Esophagus muscularis mucosa (tissue), 4 donors: ENCODE measurements at places on chromosomes 4 and X.

DNA sequence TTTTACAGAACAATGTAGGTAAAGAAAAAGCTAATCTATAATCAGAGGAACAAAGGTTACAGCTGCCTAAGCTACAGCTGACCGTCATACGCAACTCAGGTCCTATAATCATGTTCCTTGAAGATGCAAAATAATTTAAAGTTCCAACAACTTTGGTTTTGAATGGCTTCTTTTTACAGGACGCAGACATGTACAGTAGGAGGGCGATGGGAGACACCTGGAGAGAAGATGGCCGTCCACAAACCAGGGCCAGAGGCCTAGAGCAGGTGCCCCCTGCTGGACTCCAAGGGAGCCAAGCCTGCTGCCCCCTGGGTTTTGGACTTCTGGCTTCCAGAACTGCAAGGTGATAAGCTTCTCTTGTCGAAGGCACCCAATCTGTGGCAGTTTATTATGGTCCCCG is 10.6 kb downstream of the HGFAC start:
- DNase-seq, result no peak

DNA sequence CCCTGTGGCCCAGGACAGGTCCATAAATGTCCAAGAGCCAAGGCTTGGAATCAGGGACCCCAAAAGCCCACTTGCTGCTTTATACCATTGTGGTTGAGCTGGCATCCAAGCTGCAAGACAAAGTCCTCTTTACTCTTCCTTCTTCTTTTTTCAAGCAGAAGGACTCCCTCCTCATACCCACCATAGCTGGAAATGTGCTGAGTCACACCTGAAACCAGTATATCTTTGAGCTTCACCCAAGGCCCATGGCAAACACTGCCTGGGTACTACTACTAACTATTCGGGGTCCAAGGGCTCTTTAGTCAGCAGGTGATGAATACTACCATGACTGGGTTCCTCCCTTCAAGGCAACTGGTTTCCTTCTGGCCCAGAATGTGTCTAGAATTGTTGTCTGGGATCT is 37.3 kb upstream of the NMU start:
- no peak for DNase-seq

- DNase-seq, result no peak
Measured at GRCh38 chrX:9927698-9928482, 39.3 kb upstream of the CLDN34 start.

GRCh38 chr4:94516067-94516466 is 64.3 kb downstream of the PDLIM5 start:
- no peak for DNase-seq

- DNase-seq, result no peak
Measured at GRCh38 chr4:171676555-171677215, 136.5 kb upstream of the GALNTL6 start.

GRCh38 chrX:136747003-136747986 is 33.4 kb downstream of the ARHGEF6 start:
- DNase-seq, result no peak

DNA sequence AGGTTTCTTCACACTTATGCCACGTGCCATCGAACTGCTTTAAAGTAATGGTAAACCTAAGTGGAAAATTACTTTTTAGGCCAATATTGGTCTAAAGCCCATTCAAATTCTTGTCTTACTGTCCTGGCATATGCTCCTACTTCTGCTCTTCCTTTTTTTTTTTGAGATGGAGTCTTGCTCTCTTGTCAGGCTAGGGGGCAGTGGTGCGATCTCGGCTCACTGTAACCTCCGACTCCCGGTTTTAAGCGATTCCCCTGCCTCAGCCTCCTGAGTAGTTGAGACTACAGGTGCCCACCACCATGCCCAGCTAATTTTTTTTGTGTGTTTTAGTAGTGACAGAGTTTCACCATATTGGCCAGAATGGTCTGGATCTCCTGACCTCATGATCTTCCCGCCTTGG is 129.0 kb upstream of the TECRL start:
- no peak for DNase-seq

DNA sequence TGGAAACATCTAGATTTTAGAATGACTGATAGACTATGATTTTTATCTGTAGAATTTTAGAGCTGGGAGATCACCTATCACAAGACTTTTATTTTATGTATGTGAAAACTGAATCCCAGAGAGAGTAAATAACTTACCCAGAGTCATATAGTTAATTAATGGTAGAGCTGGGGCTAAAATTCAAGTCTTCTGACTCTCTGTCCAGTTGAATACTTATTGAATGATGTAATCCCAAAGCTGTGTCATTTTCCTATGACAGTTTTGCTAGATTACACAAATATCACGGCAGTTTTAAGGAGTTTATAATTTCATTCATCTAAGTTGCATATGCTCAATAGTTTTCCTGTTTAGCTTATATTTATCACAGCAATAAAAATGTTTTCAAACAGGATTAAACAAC is 6.7 kb downstream of the NRK start:
- DNase-seq, result no peak

DNA sequence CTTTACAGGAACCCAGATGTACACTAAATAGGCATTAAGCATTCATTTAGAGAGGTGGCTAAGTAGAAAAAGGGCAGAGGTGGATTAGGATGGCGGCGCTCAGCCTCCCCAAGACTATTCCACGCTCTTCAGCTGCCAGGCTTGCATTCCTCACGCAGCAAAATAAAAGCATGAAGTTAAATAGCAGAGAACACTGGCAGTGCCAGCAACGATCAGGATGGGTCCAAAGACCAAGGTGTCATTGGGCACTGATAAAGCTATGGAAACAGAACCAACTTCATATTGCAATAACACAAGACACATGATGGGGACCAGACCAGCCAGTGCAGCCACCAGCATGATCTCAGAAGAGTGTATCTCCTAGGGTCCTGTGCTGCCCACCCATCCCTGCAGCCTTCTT is 42.0 kb downstream of the TMEM156 start:
- no peak for DNase-seq

DNA sequence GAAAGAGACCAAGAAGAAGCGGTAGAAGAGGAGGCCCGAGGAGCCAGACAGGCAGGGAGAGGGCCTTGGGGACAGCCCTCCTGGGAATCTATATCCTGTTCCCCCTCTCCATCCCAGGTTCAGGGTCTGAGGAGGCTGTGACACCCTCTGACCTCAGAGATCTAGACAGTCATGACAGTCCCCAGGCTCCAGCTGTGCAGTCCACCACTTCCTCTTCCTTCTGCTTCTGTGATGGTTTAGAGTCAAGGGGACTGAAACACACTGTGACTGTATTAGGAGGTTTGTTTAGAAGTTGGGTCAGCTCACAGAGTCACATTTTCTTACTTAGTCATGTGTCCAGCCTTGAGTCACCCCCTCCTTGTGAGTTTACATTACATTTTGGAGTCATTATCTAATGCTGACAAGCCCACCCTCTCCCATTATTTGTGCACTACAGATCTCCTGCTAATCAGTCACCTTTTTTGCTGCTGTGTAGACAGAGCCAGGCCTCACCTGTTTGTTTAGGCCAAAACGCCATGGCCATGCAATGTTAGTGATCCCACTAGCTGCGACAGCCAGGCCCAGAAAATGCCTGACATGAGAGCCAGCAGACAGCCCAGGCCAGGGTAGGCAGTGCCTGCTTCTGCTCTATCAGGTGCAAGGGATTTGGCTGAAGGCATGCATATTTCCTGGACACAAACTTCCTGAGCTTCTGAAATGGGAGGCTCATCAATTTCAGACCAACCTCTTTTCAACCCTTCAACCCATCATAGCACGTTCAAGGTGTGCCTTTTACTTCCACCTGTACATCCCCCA is 26.0 kb downstream of the MANBA start:
- peak; percentile 66 for DNase-seq

DNA sequence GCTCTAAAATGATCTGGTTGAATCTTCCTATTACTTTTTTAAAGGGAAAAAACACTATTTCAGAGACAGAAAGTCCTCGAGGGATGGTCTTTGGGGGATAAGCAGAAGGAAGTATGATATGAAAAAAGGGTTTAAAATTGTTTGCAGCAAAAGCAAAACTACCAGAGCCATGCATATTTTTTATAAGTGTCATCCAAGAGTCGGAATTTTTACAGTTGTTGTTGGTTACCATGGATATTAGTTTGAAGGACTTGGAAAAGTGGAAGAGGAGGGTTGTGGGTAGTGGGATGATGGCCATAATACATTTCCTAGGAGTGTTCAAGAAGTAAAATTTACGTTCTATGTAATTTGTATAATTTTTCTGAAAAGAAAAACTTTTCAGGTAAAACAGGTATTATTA is 134.4 kb downstream of the PCDH7 start:
- no peak for DNase-seq

DNA sequence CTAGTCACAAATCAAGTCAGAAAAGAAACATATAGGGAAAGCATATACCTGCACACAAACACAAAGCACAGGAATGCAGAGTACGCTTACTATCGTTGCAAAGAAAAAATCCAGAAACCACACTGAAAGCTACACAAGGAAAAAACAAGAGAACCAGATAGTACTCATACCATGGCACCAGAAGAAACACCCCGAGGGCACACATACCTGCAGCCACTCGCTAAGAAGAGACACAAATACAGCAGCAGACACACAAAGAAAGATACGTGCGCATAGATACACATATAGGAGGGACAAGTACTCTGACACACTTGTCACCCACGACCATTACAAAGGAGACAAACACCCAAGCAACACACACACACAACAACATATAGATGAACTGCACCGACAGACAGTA is 1.4 kb upstream of the SLC38A5 start:
- DNase-seq, result no peak

- DNase-seq, result no peak
Measured at GRCh38 chrX:22810876-22811275, 188.9 kb upstream of the DDX53 start.

GRCh38 chrX:31228909-31229308 is 157.1 kb upstream of the FTHL17 start:
- no peak for DNase-seq

- DNase-seq, result peak; percentile 50
Measured at GRCh38 chr4:139524062-139524631, 31.9 kb downstream of the SETD7 start.

GRCh38 chr4:7040765-7041164 is 2.4 kb upstream of the TADA2B start:
- no peak for DNase-seq

GRCh38 chr4:27278615-27279375 is 418.2 kb downstream of the STIM2 start:
- no peak for DNase-seq

GRCh38 chrX:4110964-4111363 is 397.5 kb upstream of the PRKX start:
- DNase-seq, result no peak

GRCh38 chrX:11311706-11312105 is 18.5 kb downstream of the AMELX start:
- no peak for DNase-seq

GRCh38 chr4:78363031-78363570 is 188.5 kb upstream of the ANXA3 start:
- DNase-seq, result no peak

DNA sequence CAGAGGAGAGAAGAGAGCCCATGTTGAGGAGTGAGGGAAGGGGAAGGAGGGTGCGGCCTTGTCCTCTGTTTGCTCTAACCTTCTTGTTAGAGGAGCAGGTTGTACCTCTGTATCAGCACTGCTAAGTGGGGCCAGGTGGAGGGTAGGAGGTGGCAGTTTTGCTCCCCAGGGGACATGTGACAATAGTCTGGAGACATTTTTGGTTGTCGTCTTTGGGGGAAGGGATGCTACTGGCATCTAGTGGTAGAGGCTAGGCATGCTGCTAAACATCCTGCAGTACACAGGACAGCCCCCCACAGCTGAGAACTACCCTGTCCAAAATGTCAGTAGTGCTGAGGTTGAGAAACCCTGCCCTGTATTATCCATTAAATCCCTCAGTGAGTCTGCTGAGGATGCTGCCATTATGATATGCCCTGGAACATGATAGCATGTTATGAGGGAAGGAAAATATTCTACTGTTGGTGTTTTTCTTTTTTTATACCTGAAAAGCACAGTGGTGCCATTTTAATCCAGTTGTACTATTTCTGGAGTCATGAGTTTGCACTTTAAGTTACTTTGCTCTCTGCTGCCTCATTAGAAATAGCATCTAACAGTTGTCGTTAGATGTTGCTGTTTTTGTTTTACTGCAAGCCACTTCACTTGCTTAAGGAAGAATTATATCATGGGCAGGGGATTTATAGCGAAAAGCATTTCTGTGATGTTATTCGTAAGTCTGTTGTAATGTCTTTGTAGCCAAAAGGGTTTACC is 90.6 kb downstream of the LRP2BP start:
- no peak for DNase-seq

DNA sequence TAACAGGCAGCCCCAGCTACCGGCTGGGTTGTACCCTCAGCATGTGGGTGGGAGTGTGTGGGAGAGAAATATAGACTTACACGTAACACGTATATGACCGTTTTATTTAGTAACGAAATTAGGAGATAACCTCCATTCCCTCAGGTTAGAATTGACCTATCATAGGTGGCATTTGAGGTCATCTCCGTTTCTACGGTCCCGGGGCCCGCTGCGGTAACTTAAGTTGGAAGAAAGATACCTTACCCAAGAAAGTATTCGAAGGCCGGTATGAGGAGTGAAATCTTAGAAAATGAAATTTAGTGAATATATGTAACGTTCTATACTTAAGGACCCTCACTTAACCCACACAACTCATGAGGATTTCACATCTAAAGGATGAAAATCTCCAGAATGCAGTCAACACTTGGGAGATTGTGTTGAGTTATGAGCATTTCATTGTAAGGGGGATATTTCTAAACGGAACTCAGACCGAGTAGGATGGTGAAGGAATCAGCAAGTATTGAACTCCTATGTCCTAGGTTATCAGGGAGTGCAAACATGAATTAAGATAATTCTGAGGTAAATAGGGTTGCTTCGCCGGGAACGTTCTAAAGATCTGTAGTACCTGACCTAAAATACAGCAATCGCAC is 891 bp downstream of the CISD2 start:
- DNase-seq, result no peak

- DNase-seq, result no peak
Measured at GRCh38 chr4:26441102-26441501, 49.2 kb downstream of the CCKAR start.

- DNase-seq, result no peak
Measured at GRCh38 chr4:2939383-2940243, 23.6 kb downstream of the NOP14 start.

GRCh38 chr4:186829740-186830449 is 106.2 kb upstream of the FAT1 start:
- no peak for DNase-seq

GRCh38 chr4:183591301-183591700 is 67.7 kb downstream of the RWDD4 start:
- DNase-seq, result no peak

GRCh38 chr4:26106776-26107175 is 192.8 kb downstream of the SMIM20 start:
- no peak for DNase-seq

- DNase-seq, result no peak
Measured at GRCh38 chr4:119666653-119667091, 38.1 kb upstream of the PDE5A start.

DNA sequence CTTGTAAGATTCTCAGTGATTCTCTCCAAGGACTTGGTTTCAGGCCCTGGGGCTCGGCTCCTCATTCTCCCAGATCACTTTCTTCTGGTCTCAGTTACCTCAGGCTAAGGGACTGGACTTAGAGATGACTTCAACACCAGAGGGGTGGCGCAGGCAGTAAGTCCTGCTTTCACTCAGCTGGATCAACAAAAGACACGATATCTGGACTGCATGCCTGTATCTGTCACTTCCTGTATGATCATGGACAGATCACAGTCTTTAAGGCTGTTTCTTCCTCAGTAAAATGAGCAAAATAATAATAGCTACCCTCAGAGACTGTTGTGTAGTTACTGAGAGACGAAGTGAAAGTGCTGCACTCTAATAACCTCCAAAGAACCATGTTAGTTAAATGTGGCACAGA is 19.5 kb upstream of the CXCR3 start:
- DNase-seq, result no peak
